ENCODE measurements at places on chromosomes 3 and 15.

DNA sequence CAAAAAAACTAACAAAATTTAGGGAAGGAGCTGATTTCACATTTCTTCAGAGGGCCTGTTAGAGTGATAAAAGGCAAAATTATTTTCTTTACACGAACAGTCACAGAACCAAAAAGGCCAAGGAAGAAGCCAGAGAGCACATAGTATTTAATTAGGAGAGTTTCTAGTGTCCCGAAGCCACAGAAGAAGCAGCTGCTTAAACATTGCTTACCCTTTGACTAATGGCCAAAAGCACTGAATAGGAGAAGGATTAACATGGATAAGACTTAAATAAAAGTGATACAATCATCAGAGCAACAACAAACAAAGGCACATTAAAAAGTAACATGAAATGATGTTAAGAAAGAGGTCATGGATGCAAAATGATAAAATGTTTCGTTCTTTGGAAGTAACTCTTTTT, 98.6 kb downstream of the CHL1 start:
- DNase-seq: no peak

DNA sequence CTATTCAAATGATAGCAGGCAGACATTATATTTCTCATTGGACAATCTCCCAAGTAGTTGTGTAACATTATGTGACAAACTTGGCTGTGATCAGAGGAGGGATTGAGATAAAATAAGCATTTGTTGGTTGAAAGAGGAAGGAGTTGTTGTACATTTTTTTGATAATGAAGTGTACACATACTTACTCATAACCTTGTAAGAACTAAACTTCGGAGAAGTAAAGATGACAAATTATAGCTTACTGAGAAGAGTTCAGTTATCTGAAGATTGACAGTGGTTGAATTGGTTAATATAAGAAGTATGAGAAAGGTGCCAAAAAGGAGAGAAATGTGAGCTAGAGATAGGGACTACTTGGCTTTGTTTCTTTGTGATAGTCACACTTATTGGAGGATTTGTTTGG, 32.6 kb downstream of the STT3B start:
- no peak for DNase-seq

DNA sequence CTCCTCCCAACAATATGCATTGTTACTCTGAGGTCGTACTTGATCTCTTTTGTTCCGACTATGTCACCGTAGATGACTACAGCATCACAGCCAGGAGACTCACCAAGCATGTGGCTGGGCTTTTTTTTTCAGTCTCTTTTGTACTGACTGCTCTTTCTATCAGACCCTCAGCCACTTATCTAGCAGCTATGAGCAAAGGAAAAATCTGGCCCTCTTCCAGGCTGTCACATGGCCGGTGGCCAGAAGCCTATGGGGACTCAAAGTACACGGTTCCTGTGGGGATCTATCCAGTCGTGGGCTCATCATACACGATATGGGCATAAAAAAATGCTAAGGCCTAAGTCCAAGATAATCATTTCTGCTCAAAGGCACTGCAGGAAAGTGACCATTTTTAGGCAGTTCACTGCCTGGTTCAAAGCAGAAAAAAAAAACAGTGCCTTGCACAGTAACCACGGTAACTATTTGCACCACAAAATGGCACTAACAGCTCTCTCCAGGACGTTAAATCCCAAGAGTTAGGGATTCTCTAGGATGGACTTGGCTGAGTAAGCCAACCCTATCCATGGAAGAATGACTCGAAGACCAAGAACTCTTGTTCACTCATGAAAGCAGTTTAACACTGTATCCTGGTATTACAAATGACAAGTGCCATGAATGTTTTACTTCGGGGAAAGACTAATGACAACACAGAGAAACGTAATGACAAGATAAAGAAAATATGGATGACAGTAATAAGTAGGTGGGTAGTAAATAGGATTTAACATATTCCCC, 50.3 kb downstream of the SHQ1 start:
- no peak for DNase-seq

- DNase-seq: no peak
Measured at GRCh38 chr3:129054605-129055104, 5.9 kb upstream of the GP9 start.

DNA sequence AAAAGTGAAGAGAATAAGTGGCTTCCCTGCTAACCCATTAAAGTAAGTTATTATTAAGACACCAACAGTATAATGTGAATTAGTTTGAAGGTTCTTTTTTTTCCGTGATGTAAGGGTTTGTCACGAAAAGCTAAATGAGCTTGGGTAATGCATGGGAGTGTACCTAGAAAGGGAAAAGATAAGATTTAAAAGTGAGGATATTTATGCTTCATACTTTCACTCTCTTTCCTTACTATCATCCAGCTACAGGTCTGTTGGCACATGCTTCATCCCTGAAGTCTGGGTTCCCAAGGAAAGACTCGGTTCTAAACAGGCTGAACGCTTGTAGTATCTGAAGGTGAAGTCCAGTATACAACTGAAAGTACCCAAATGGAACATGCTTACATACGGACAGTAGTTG, 26.9 kb upstream of the RIOX2 start:
- no peak for DNase-seq

DNA sequence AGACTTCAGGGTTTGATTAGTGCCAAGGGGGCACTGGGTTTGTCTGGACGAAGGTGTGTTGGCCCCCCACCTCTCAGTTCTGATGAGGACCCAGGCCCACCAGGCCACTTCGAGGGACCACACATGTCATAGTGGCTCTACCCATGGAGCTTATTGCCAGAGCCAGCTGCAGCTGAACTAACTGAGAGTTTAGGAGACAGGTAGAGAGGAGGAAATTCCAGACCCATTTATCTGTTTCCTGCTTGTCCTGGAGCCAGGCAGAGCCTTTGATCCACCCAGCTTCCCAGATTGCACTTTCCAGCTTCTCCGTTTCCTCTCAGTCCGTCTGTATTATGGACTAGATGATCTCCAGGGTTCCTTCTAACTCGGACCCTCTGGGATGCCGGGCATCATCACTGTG, 20.9 kb downstream of the SLC24A1 start:
- DNase-seq: no peak

DNA sequence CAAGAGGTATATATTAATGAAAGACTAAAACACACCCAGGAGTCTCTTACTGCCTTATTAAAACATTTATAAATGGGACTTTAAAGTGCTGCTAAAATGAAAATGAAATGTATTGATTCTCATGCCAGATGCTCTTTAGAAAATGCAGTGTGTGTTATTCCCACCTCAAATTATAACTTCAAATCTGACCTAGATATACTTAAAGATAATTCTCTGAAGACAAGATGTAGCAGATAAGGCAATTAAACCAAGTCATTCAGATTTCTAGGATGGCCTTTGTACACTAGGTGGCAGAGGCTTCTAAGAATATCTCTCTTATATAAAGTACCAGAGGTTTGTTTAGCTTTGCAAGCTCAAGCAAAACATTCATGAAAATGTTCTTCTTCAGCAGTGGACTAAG, 26.9 kb upstream of the GOLGA8B start:
- no peak for DNase-seq

DNA sequence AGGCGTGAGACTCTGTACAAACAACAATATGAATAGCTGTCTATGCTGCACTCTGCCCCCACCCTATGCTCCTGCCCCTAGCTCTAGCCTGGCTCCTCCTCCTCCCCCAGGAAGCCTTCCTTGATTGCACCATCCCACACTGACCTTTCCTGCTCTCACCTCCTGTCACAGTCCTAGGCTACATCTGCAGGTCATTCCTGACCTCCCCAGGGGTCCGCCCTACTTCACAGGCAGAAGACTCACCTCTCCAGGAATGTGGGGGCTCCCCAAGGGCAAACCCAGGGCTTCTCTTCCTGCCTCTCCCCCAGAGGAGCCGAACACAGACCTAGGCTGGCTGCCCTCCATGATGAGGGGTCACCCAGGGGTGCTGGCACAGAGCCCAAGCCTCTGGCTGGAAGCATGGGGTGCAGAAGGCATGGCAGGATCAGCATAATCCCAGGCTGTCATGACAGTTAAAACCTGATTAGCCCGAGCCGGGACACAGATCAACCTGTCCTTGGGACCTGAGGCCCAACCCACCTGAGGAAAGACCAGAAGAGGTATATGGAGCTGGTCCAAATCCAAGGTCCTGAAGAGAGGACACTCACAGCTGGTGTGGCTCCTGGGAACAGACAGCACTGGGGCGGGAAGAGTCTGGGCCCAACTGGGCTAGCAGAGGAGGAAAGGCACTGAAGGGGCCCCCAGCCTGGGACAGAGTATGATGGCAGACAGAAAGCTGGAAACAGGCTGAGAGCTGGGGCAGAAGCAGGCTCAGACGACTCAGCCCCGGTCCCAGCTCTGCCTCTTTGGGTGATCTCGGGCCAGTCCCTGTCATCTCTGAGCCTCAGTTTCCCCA, 5.9 kb downstream of the SEMA7A start:
- DNase-seq: no peak

DNA sequence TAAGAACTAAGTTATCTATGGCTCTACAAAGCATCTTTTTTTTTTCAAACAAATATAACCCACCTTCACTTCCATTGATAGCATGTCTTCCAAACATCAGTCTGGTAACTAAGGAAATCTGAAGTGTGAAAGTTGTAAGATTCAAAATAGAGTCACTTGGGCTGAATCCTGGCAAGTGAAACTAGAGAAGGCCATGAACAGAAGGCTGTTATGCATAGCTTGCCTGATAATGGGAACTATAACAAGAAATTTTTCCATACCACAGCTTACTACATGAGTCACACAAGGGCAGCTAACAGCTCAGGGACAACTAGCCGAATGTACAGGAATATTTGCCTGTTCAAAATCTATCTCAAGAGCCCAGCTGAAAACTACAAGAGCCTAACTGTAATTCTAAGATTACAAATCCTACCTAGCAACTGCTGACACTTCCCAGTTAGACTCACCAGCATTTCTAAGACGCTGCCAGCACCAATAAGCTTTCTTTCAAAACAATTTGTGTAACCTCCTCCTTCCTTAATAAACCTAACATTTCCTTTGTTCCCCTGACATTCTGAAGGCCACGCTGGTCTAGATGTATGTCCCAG, 1066.5 kb downstream of the PLOD2 start:
- no peak for DNase-seq

GRCh38 chr15:50190723-50191122, 8.7 kb downstream of the SLC27A2 start:
- DNase-seq: no peak

- no peak for DNase-seq
Measured at GRCh38 chr3:53892286-53892637, 603 bp upstream of the SELENOK start.

DNA sequence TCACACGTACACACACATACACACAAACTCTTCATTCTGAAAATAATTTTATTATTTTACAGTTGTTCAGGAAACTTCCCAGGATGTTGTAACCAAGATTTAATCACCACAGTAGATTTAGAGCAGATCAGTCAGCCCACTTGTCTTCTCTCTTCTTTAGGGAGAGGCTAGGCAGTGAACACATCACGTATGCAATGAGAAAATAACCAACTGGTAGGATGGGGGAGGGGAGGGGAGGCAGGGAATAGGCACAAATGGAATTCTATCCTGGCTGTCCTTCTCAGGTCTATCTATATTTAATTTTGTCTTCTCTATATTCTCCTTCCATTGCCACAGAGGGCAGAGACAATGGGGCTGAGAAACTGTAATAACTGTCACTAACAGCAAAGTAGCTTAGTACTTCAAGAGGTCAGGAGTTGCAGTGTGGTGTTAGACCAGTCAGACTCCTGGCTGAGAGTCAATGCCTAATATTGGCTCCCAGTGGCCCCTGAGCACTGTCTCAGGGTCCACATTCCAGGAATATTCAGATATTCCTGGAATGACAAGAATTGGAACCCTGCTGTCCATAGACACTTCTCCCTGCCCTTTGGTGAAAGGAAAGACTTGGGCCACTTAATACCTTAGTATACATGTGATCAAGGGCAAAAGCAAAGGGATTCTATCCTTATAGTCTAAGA, 2.6 kb upstream of the HCLS1 start:
- DNase-seq: no peak

GRCh38 chr15:53611145-53611920, 148.1 kb downstream of the WDR72 start:
- no peak for DNase-seq

GRCh38 chr3:52135332-52135731, 18.9 kb downstream of the POC1A start:
- no peak for DNase-seq
